HFFc6 (cell line): ENCODE measurements at places on chromosomes 11 and 22.

DNA sequence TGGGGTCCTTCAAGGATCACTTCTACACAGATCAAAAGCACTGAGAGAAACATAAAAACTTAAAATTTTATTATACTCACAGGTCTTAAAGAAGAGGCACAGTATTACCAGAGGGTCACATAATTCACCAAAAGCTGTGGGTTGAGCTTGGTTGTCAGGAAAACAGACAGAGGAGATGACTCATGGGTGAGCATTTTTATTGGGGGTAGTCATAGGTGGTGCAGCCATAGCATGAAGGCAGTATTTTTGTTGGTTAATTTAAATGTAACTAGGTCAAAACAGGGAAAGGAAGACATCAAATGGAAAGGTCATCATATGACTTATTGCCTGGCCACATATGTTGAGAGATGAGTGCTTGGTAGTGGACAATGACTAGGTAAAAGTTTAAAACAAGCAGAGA lies 24.2 kb downstream of the OR5B17 start:
- DNase-seq, result peak; percentile 89

GRCh38 chr11:125343718-125344131 lies 152.3 kb downstream of the FEZ1 start:
- no peak for DNase-seq

DNA sequence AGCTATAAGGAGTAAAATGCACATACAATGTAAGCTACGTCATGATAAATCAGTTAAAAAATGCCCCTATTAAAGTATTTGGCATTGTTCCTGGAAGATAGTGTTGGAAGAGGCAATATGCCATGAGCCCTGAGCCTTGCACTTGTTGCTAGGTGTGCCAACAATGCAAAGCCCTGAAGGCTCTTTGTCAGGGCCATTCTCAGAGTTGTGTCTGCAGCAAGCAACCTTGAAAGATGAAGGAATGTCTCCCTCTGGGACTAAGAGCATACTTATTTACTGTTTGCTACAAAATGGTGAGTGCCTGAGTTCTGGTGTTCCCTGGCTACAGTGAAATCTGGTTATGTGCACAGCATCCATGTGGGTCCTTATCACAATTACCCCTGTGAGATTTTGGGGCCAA lies 322.3 kb upstream of the FAT3 start:
- no peak for DNase-seq

GRCh38 chr22:26845021-26845743 lies 187.8 kb downstream of the MIAT start:
- no peak for DNase-seq

DNA sequence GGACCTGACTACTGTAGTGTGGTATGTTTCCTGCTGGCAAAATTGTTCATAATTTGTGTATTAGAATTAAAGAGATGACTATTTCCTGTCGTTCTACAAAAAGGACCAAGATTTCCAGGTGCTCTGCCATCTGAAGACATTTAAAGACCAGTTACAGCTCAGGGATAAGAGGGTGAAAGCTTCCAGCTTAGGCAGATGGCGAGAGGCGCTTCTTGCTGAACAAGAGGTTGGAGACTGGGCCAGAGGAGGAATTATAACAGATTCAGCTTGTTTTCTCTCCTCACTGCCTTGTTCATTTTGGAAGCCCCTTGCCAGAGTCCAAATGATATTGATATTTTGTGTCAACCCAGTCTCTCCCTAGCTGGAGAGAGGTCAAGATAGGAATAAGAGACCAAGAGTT lies 23.1 kb upstream of the NNMT start:
- DNase-seq, result no peak
